Non-pigmented ciliary epithelial cell (primary cell): ENCODE measurements at places on chromosomes 16 and 17.
A peak's percentile ranks its signal among the peaks of the same experiment; 100 is the strongest.

GRCh38 chr16:62585041-62585545 is 548.9 kb upstream of the CDH8 start:
- DNase-seq: no peak

DNA sequence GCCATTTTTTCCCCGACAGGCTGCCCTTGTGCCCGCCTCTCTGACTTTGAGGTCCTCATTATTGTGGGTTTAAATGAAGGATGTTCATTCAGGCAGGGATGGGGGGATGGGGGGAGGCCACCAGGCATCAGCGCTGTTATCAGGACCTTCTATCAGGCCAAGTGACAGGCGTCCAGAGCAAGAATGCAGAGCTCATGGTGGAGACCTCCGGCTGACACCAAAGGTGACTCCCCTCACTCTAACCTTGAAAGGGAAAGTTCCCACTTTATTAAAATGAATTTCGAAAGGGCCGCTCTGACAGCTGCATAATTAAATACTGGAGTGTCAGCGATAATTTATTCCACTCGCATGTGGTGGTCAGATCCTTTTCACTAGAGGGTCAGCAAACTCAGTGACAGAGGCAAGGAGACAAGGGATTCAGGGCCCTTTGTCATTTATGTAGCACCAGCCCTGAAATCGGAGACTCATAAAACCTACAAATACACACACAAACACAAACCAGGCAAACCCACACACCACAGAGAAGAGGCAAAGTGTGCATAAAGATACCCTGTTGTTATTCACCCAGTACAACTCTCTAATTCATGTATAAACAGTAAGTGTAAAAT is 436.0 kb downstream of the MAF start:
- no peak for DNase-seq

DNA sequence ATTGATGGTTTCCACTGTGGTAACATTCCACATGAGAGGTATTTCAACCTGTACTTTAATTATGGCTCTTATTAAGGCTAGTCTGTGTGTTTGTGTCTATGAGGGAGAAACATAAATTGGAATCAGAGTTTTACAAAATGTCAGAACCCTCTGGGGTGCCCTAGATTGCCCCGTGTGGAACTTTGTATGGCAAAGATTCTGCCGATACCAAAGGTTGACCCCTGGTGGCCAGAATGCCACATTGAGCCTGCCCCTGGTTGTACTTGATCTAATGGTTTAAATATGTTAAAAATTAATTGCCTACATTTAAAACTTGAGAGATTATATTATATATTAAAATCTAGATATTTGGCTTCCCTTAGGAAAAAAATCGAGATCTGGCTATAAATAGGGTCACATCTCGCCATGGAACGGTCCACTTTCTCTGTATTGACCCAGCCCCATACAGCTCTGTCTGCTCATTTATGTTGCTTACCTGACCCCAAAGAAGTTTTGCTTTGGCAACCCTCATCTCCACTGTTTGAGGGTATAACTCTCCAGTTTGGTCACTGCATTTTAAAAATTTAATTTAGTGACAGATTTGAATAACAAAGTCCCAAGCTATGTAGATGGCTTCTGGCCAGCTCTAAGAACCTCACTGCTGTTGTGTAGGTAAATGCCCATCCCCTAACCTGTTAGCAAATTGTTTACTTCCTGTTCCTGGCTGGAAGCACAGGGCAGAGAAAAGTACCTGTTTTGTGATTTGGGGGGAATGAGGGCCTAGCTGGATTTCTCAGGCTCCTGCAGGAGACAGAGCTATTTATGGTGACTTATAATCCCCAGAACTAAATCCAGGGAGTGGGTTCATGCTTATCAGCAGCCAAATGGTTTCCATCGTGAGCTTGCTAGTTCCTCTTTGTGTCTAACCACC is 95.0 kb downstream of the PLCG2 start:
- peak; percentile 17 for DNase-seq

DNA sequence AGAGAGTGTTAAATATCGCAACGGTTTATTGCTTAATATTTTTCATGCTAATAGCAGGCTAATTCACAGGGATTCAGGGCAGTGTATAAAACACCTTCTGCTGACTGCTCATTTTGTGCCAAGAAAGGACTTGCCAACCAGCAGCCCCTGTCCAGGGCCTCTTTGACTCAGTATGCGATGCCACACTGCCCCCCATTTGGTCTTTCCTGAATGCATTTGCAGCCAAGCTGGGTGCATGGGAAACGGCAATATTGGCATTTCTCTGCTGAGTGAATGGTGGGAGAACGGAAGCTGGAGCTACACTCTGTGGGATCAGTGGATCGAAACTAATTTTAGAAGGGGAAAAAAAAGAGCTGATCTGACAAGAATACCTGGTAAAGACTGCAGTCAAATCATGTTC is 152.9 kb upstream of the C16orf82 start:
- no peak for DNase-seq

DNA sequence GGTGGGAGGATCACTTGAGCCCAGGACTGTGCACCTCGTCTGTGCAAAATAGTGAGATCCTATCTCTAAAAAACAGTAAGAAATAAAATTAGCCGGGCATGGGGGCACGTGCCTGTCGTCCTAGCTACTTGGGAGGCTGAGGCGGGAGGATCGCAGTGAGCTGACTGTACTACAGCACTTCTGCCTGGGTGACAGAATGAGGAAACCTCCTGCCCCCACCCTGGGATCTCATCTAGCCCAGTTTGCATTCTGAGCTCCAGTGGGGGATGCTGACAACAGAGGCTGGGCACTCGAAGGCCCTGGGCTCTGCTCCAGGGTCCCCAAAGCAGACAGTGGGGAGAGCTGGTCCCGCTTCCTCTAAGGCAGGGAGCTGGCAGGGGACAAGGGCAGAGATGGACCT is 7.1 kb downstream of the NAGPA start:
- no peak for DNase-seq
